ENCODE measurements at places on chromosomes 1 and 21. TPM values are rescaled to one million over a fixed set of nuclear protein-coding genes. Genes with fewer than 3 reads are reported as not detected.
A peak's percentile ranks its signal among the peaks of the same experiment; 100 is the strongest.

- no peak for DNase-seq
Measured at GRCh38 chr21:37197746-37198145, 69.4 kb downstream of the VPS26C start.

The KCNE2 gene
- not detected for total RNA-seq

The CADM3 gene
- 0.09 TPM for total RNA-seq

GRCh38 chr1:68376441-68376840, 73.3 kb downstream of the RPE65 start:
- no peak for DNase-seq

The ADAMTSL4 gene
- 0.17 TPM for total RNA-seq

- DNase-seq, result no peak
Measured at GRCh38 chr1:30404341-30404740, 319.0 kb downstream of the MATN1 start.

DNA sequence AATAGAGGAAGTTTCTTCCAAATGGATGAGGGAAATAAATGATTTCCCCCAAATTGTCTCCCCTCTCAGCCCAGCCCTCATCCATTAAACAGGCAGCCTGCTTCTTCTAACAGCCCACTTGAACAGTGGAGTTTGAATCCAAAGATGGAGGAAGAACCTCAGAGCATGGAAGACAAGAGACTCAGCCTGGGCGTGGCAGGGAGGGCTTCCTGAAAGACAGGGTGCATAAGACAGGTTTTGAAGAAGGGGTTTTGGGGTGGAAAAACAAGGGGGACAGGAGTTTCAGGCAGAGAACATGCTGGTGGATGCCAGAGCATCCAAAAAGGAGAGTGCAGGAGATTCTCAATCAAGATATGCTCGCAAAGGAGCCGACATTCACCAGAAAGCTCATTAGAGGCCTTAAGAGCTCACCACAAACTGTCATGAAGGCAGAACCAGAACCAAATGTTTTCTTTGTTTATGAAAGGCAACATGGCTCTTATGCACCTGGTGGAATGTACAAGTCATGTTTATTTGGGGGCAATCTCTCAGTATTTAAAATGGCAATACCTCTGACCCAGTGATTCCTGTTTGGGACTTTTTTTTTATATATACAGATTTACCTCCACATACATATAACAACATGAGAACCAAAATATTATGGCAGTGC, 26.5 kb upstream of the TSPEAR start:
- DNase-seq, result no peak

The FABP3 gene
- 1.1 TPM for total RNA-seq

DNA sequence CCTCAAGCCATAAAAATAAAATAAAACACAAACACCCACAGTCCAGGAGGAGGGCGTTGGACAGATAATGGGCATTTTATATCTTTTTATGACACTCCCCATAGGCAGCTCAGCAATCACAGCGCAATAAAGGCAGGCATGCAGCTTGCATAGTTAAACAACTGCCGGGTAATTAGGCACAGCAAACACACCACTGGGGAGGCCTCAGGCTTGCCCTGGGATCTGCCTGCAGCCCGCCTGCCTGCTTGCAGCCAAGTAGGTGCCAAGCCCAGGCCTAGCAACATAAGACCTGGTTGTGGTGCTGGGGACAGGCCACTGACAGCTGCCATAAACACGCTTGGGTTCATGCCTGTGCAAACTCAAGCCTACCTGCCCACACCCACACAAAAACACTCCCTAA, 54.2 kb downstream of the DMAP1 start:
- no peak for DNase-seq

DNA sequence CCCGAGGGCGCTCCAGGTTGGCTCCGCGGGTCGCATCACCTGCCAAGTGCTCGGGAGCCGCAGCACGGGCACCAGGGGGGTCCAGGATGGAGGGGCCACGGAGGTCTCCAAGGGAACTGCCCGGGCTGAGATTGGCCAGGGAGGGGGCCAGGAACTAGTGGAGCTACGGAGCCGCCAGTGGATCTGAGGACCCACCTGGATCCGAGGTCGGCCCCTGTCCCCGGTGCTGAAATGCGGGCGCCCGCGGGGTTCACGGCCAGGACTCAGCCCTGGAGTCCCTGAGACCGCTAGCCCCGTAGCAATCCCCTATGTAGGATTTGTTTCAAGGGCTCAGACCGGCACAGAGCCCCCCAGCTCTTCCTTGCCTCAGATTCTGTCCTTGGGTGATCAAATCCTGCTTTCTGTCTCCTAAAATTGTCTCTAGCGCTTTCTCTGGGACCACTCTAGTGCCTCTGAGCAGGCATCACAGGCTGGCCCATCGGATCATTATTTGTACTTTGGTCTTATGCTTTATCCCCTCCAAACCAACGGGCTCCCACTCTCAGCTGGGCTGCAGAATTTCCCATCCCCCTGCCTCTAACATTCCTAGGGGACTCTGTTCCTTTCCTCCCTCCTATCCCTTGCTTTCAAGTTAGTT, 27.3 kb downstream of the KIAA2013 start:
- peak; percentile 34 for DNase-seq

- no peak for DNase-seq
Measured at GRCh38 chr1:226948996-226949395, 8.9 kb downstream of the COQ8A start.

DNA sequence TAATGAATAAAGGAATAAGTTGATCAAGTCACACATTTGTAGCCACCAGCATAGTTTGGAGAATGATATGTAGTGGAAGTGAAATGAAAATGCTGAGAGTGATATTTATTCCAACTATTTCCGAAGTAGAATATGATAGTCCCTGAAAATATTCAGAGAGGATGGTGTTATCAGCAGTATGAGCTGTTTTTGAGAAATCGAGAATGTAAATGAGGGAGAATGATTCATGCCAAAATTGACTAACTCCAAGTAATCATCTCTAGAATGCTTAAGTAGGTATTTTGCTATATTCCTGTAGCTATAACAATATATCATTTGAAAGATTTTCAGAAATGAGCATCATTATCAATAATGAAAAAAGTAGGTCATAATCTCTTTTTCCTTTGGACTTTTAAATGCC, 178.9 kb downstream of the PDE4B start:
- no peak for DNase-seq

- no peak for DNase-seq
Measured at GRCh38 chr1:17306407-17306806, 1.6 kb upstream of the PADI4 start.

- DNase-seq, result no peak
Measured at GRCh38 chr1:88873737-88874349, 17.5 kb downstream of the GTF2B start.

The CLCA4 gene
- not detected for total RNA-seq

DNA sequence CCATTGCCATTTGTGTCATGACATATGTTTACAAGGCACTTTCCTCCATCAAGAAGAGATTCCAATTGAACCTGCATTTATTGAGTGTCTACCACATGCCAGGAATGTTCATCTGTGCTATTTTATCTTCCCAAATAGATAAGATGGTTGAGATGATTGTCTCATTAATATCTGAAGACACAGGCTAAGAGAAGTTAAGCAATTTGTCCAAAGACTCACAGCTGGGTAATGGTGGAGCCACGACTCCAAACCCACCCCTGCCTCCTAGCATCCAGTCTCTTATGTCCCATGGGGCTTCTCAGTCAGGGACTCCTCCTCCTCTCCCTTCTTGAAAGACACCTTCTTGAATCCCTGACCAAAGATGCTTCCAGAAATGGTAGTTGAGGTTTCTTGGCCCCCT, 68.1 kb downstream of the STUM start:
- DNase-seq, result no peak

The LCA5L gene
- total RNA-seq, result 1.7 TPM

The OR11L1 gene
- total RNA-seq, result not detected

- no peak for DNase-seq
Measured at GRCh38 chr1:37424523-37424922, 49.9 kb upstream of the ZC3H12A start.

DNA sequence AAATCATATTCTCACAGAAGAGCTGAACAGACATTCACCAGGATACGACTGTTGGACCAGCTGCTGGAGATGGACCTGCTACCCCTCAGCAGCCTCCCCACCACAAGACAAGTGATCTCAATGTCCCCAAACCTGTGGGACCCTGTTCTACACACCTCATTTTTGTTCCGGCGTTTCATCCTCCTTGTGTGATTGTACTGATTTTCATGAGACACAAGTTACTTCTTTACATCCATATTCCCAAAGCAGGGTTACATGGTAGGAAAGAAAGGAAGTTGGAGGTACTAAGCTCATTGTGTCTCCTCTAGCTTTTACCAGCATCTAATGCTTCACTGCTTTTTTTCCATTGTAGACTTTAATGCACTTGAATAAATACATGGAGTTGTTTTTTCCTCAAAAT, 8.7 kb downstream of the ADAMTS1 start:
- no peak for DNase-seq

DNA sequence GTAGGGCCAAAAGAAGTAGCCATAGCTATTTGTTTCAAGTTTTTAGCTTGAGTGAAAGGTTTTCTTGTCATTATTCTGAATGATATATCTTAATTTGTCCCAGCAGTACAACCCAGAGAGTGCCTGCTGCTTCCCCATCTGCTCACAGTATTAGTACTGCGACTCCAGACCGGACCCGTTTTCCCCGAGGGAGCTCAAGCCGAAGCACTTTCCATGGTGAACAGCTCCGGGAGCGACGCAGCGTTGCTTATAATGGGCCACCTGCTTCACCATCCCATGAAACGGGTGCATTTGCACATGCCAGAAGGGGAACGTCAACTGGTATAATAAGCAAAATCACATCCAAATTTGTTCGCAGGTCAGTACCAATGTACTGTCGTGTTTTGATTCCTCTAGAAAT, 37.2 kb upstream of the C1orf115 start:
- no peak for DNase-seq

GRCh38 chr1:24049733-24050132, 62.2 kb downstream of the MYOM3 start:
- DNase-seq, result no peak
